ENCODE measurements at places on chromosomes 6 and 20. TPM values are rescaled to one million over a fixed set of nuclear protein-coding genes. Genes with fewer than 3 reads are reported as not detected.
A peak's percentile ranks its signal among the peaks of the same experiment; 100 is the strongest.

The SIRPD gene
- total RNA-seq: not detected

The SLC23A2 gene
- 13.1 TPM for total RNA-seq

DNA sequence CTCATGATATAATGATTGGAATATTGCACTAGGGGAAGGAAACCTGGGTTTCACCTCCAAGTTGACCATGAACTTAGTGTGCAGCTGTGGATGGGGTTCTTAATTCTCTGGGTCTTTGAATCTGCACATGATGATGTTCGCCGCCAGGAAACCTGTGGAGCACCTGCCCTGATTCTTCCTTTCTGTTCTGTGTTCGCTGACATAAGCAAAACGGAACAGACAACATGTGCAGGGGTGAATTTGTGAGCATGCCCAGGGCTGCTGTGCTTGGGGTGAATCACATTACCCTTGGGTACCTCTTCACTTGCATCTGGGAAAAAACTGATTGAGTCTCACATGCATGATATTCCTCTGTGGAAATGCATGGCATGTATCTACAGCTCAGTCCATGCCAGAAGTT is 48.8 kb downstream of the CAP2 start:
- DNase-seq: no peak

DNA sequence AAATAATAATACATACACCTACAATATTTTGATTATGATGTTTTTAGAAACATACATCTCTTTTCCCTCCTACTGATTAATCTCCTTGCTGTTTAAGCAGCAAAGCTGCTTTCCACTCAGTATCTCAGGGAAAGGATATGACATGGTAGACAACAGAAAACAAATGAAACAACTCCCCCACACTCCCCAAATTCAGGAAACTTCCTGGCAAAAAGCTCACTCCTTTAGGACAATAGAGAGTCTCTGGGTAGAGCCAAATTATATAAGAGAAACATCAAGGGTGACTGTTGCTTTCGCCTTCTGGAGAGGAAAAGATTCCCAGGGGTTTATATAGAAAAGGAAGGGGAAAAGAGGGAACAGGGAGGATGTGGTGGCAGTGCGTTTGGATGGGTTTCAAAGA is 48.7 kb upstream of the AHI1 start:
- DNase-seq: no peak

GRCh38 chr20:53321596-53321995 is 272.0 kb downstream of the ZNF217 start:
- peak; percentile 41 for DNase-seq

DNA sequence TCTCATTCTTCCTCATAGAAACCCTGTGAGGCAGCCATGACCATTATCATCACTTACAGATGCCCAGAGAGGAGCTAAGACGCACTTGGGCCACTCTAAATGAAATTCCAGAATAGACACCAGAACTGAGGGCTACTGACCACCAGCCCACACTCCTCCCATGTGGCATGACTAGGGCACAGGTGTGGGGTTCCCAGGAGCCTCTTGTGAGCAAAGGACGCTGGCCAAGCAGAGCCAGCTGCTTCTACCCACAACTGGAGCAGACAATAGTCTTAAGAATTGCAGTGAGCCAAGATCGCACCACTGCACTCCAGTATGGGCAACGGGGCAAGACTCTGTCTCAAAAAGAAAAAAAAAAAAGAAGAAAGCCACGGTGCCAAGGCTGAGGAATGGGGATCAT is 10.0 kb downstream of the AHCY start:
- no peak for DNase-seq

DNA sequence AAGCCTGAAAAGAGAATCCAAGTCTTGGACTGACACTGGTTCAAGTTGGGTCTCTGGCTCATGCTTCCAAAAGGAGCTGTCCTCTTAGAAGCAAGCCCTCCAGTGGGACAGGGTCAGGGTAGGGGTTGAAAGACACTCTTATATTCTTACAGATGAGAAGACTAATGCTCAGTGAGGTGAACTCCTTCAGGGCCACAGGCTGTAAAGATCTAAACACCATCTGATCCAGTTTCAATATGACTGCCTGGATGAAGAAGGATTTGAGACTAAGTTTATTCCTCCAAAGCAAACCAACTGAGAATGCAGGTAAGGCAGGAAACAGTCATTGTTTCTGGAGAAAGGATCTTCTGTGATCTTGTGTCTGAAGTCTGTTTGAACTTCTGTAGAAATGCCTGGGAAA is 99.0 kb upstream of the TAB2 start:
- no peak for DNase-seq

GRCh38 chr6:77337392-77337791 is 125.9 kb downstream of the HTR1B start:
- DNase-seq: no peak

DNA sequence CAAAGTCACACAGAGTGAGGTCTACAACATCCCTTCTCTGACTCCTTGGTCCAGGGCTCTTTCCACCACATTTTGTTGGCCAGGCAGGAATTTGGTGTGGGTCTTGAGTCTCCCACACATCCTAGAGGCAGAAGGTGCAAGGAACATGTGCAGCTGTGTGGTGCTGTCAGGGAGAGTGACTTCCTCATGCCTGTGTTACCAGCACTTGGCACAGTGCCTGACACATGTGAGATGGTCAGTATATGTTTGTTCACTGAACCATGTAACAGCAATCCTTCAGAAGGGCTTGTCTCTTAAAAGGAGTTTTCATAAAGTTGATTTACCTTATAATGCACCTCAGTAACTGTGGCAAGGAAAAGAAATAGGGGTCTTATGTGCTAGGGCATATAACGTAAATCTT is 168.5 kb downstream of the CDC5L start:
- no peak for DNase-seq

DNA sequence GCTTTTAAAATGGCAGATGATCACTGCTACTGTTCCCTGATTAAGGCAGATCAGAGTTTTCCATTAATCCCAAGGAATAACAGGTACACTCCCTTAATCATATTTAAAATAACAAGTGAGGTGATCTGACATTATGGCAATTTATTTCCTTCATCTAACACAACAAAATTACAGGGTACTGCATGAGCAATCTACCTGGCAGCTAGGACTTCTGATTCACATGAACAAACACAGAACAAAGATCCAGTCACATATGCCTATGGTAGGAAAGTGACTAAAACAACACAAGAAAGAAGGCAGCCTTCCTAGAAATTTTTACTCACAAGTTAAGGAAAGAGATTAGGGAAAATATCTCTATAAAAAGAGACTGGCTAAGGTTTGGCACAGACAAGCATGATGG is 33.2 kb downstream of the MAP7 start:
- no peak for DNase-seq
